Tongue (tissue), 3 donors: ENCODE measurements at places on chromosomes 11 and 22.

DNA sequence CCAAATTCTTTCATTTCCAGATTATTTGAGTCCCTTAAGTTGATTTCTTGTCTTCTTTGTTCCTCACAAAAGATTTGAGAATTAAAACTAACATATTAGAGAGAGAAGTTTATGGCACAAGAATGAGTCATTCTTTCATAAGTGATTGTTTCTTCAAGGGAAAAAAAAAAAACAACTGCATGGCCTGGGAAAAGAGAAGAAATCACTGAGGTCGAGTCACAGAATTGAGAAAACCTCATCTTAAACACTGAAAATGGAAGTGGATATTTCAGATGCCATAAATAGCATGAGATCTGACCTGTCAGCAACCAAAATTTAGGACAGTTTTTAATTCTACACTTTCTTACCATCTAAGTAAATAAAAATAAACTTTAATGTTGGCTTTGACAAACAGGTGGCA, 87.2 kb downstream of the CWF19L2 start:
- DNase-seq = no peak

GRCh38 chr11:73944901-73945300, 5.9 kb upstream of the DNAJB13 start:
- DNase-seq = no peak

DNA sequence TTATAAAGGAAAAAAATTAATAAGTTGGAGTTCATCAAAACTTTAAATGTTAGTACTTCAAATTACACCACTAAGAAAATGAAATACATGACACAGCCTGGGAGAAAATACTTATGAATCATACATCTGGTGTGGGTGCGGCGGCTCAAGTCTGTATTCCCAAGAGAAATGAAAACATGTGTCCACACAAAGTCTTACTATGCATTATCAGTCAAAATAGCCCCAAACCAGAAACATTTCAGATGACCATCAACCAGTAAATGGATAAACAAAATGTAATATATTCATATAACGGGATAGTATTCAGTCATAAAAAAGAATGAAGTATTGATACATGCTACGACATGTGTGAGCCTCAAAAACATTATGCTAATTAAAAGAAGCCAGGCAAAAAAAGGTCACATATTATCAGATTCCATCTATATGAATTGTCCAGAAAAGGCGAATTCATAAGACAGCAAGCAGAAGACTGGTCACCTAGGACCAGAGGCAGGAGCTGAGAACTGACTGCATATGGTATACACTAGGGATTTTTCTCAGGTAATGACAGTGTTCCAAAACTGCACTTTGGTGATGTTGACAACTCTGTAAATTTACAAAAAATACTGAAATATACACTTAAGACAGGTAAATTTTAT, 5.3 kb upstream of the AKIP1 start:
- DNase-seq = no peak

DNA sequence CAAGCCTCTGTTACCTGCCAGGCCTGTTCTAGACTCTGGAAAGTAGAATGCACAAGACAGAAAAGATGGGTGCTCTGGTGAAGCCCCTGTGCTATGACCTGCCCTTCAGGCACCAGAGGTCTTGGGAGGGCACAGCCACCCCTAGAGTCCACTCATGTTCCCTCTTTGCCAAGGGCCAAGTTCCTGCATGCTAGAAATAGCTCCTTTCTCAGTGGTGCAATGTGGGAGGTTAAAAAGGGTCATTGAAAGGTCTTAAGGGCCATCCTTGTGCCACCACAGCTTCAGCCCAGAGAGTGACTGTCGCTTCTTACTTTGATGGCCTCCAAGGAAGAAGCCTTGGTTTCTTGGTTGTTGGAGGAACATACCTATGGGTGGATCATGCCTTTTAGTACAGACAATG, 84.6 kb upstream of the PARVA start:
- no peak for DNase-seq

- DNase-seq = no peak
Observed at GRCh38 chr22:24323233-24323632, 52.6 kb downstream of the SPECC1L start.

DNA sequence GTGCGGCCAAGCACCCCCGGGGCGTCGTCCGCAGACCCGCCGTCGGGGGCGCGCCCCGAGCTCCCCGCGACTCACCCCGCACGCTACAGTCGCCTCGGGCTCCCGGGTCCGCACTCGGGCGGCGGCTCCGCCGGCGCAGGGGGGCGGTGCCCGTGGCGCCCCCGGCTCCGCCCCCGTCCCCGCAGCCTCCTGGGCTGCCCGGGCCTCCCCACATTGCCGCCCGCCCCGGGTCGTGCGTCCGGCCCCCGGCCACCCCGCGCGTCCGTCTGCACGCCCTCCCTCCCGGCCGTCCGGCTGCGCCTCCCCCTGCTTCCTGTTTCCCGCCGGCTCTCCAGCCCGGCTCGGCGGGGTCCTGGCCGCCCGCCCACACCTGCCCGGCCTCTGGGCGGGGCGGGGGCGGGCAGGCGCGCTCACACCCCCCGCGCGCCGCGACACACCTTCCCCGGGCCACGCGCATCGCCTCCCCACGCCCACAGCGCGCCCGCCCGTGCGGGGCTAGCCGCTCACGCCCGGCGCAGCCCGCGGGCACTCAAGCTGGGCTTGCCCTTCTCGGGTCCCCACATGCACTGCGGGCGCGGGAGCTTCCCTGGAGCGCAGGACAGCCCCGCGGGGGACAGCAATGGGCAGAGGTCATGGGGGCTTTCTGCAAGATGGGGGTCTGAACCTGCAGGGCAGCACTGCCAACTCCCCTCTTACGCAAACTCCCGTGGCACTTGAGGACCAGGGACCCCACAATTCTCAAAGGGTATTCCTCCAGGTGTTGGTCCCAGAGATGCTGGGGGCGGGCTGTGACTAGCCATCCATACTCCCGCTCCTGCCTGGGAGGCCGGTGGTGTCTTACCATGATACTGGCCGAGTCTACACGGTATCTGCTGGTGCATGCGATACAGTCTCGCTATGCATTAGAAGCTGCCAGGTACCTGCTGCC, at the start of gene CARD10:
TSS of gene CARD10 (minus strand) at position 148 of the 928 bp plus-strand sequence. CDS start 215 bp downstream, outside the sequence.
- DNase-seq = no peak

GRCh38 chr11:96178887-96179279, 164.1 kb downstream of the MAML2 start:
- DNase-seq = no peak

- peak; percentile 34 for DNase-seq
Observed at GRCh38 chr11:60950933-60951605, 907 bp downstream of the SLC15A3 start.

- peak; percentile 8 for DNase-seq
Observed at GRCh38 chr11:28366549-28367346, 258.6 kb downstream of the METTL15 start.

GRCh38 chr11:118572981-118573550, 857 bp downstream of the ARCN1 start:
- peak; percentile 57 for DNase-seq

GRCh38 chr11:69311767-69312385, 17.9 kb downstream of the MYEOV start:
- DNase-seq = peak; percentile 94

DNA sequence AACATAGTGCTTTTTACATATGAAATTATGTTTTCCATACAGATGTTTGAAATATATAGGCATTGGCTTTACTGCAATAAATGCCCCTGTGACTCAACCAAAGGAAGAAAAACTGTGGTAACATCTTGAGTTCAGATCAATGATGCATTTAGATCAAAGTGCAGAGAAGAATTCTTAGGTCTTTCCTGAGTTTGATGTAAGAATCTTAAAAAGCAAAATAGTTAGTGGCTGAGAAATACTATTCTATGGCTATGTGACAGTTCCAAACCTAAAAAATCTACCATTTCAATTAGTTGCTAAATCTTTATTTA, 93.7 kb downstream of the SOX6 start:
- DNase-seq = no peak

- DNase-seq = peak; percentile 81
Observed at GRCh38 chr11:12008790-12009616, 577 bp upstream of the DKK3 start.

DNA sequence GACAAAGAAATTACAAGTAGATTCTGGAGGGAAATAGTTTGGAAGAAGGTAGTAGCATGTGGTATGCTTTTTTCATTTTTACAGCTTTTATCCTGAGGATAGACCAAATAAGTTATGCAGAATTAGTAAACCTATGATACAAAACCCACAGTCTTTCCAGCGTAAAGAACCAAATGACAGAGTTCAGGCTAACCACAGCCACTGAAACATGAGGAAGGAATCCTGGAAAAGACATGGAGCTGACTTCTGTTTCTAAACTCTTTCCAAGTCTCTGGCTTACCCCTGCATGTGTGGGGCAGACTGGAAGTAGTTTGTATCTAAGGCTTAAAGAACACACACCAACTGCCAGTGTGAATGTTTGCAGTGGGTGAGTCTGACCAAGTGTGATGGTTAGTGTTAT, 258.4 kb upstream of the TENM4 start:
- no peak for DNase-seq

- DNase-seq = no peak
Observed at GRCh38 chr11:21603886-21604285, 589.0 kb upstream of the ANO5 start.

GRCh38 chr11:111819161-111819828, 52.1 kb downstream of the ALG9 start:
- DNase-seq = no peak

DNA sequence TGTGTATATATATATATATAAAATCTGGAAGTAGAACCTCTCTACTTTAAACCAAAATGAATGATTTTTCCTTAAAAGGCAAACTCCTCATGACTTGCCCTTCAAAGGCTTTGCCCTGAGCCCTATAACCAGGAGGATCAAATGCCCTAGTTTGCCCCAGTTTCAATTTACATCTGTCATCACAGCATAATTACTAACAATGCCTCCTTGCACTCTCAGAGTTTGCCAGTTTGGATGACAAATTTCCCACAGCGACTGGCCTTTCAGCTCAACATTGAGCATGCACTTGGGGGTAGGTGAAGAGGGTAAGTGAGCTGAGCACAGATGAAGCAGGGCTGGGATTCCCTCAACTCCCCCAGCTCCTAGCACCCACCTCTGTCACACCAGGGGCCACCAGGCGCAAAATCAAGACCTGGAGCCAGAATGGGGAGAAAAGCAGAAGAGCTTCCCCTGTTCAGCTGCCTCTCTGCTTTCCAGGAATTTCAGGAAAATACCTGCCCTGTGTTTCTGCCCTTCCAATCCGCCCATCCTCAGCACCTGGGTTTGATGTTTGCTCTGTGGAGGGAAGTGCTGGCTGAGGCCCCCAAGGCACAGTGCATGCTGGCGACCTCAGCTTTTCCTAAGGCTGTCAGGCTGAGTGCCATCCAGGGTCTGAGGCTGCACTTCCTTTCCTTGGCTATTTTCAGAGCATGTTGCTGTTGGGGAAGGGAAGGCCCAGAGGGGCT, 67.5 kb downstream of the ADAMTS15 start:
- peak; percentile 3 for DNase-seq

DNA sequence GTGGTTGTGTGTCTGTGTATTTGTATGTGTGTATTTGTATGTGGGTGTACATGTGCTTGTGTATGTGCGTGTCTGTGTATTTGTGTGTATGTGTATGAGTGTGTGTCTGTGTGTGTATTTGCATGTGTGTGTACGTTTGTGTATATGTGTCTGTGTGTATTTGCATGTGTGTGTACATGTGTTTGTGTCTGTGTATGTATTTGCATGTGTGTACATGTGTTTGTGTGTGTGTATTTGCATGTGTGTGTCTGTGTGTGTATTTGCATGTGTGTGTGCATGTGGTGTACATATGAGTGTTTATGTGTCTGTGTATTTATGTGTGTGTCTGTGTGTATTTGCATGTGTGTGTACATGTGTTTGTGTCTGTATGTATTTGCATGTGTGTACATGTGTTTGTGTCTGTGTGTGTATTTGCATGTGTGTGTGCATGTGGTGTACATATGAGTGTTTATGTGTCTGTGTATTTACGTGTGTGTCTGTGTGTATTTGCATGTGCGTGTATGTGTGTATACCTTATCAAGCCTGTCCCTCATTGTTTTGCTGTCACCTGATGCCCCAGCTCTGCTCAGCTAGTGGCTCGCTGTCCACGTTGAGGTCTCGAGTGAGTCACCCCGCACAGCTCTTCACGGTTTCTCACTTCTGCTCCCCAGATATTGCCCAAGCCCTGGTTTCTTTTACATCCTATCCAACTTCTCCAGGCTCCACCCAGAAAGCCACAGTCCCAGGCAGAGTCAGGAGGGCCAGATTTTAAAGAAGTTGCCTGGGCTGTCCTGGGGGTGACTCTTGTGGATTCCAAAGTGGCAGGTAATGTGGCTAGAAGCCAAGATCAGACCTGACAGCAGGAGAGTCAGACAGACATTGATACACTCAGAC, 15.2 kb downstream of the MB start:
- DNase-seq = no peak

DNA sequence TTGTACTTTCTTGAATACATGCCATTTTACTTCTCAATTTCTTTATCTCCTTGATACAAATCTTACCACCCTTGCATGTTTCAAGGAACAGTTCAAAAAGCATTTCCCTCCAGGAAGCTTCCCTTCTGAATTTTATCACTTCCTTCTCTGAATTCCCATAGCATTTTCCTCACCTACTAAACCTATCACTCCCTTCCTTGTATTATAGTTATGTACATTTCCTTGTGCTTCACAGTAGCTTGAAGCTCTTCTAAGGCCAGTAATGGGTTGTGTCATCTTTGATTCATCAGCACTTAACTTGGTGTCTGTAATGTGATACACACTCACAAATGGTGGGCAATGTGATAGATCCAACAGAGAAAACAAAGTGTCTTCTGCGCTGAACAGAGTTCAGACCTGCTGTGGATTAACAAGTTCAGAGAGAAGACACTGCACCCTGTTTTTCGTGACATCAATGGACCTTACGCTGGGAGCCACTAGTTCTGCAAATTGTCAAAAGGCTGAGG, 127.5 kb downstream of the CCDC81 start:
- DNase-seq = no peak

DNA sequence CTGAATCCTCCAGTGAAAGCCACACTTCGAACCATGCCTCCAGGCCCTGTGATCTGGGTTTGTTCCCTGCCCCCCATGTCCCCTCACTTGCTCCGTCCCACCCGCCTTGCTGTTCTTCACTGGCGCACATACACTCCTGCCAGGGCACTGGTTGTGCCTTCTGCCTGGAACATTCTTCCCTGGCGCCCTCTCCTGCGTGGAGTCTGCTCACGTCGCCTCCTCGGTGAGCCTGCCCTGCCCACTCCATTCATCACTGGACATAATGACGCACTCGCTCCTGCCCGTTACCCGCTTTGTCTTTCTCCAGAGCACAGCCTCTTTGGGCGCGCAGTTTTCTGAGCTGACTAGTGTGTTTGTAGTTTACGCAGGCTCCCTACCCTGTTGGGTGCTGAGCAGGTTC, 21.0 kb upstream of the MIEF1 start:
- no peak for DNase-seq

DNA sequence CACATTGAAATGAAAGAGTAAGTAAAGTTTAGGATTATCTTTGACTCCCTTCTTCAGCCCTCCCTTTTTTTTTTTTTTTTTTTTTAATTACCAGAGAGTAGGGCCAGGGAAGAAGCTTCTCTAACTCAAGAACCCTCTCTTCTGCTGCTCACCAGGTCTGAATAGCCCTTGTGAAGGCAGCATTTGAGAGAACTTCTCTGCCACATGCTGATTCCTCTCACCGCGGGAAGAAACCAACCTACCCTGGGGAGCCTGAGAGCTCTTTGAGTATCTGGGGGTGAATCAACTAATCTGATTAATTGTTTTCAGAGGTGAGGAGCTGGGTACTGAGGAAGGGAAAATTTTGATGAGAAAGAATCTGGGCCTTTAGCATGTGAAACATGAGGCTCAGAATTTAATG, 434.5 kb upstream of the CCDC90B start:
- DNase-seq = no peak
